Colonic mucosa (tissue), 4 donors: ENCODE measurements at places on chromosomes 2 and 18. TPM values are rescaled to one million over a fixed set of nuclear protein-coding genes. Genes with fewer than 3 reads are reported as not detected.

- no peak for DNase-seq
Measured at GRCh38 chr2:126874961-126875360, 23.7 kb upstream of the TEX51 start.

Gene EFEMP1
- 25.2 TPM for total RNA-seq

- peak; percentile 67 for DNase-seq
Measured at GRCh38 chr2:150135223-150135883, 352.1 kb downstream of the RND3 start.

GRCh38 chr2:146615778-146616177 is 1229.1 kb upstream of the ACVR2A start:
- DNase-seq = no peak

GRCh38 chr2:10613263-10613662 is 76.5 kb downstream of the NOL10 start:
- DNase-seq = no peak

- no peak for DNase-seq
Measured at GRCh38 chr2:221724631-221725203, 152.6 kb upstream of the EPHA4 start.

DNA sequence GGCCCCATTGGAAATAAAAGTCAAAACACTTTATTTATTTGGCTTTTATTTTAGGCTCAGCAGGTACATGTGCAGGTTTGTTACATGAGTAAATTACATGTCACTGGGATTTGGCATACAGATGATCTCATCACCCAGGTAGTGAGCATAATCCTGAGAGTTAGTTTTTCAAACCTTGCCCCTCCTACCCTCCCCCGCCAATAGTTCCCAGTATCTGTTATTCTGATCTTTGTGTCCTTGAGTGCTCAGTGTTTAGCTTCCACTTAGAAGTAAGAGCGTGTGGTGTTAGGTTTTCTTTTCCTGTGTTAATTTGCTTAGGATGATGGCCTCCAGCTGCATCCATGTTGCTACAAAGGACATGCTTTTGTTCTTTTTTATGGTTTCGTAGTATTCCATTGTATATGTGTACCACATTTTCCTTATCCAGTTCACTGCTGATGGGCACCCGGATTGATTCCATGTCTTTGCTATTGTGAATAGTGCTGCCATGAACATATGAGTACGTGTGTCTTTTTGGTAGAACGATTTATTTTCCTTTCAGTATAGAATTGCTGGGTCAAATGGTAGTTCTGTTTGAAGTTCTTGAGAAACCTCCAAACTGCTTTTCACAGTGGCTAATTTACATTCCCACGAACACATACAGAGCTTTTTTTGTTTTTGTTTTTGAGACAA is 47.9 kb downstream of the ARMC9 start:
- DNase-seq = no peak

Gene RIF1
- total RNA-seq = 27.8 TPM

DNA sequence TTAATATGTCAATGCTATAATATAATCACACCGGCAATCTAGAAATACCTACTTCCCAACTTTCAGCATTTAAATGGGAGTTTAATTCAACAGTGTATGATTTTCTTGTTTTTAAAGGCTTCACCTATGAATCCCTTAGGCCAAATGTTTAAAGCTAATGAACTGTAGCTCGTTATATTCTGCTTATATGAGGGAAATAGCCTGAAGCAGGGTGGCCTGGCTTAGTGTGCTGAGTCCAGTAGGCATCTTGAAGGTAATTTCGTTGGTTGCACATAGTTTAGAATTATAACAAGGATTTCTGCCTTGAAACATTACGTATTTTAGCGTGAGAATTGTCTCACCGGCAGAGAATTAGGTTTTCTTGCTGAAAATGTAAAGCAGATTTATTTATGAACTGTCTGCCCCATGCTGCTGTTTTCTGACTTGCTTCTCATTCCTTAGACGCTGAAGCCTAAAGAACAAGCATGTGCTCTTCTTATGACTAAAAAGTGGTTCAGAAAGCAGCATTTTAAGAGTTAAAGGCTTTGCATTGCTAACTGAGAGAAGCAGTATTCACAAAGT is 433.7 kb upstream of the RAB12 start:
- DNase-seq = no peak

DNA sequence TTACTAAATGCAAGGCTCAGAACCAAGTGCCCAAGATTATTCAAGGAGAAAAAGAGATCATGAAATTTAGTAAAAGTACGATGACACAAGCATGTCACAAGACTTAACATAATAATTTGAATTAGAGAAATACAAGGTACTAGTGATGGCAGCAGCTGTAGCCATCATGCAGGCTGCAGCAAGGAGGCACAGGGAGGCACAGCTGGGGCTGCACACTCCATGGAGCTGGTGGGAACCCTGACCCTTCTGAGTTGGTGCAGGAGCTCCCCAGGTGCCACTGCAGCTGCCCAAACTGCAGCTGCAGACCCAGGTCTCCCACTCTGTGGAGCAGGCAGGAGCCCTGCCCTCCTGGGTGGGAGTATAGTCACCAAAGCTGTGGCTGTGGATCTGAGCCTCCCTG is 46.0 kb downstream of the COL3A1 start:
- DNase-seq = no peak

- DNase-seq = no peak
Measured at GRCh38 chr2:218123986-218124385, 1.8 kb upstream of the CXCR2 start.

DNA sequence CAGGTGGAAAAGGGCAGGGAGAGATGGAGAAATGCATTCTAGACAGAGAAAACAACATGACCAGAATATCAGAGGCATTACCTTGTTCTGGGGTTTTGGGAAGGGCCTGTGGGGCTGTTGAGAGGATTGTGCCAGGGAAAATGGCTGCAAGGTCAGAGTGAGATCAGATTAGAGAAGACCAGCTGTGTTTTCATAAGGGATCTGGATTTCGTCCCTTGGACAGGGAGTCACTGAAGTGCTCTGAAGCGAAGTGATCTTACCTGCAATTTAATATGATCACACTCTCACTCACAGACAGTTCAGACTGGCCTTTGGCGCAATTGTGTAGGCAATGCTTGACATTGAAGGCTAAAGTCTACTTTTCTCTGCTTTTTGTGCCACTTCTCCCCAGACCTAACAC is 20.3 kb upstream of the REG3G start:
- no peak for DNase-seq

- DNase-seq = no peak
Measured at GRCh38 chr2:28909655-28910353, 15.3 kb downstream of the WDR43 start.

Gene SKOR2
- not detected for total RNA-seq

- DNase-seq = no peak
Measured at GRCh38 chr2:148885988-148886387, 11.0 kb downstream of the KIF5C start.

DNA sequence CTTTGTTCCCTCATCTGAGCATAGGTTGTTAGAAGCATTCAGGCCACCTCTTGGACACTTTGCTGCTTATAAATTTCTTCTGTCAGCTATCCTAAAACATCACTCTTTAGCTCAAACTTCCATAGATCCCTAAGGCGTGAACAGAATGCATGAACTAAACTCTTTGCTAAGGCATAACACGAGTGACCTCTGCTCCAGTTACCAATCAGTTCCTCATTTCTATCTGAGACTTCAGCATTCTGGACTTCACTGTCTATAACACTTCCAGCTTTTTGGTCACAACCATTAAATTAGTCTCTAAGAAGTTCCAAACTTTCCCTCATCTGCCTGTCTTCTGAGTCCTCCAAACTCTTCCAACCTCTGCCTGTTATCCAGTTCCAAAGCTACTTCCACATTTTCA is 8.3 kb upstream of the VWA3B start:
- DNase-seq = no peak

Gene FOXD4L1
- not detected for total RNA-seq

GRCh38 chr2:74575320-74575719 is 20.8 kb downstream of the DOK1 start:
- no peak for DNase-seq

Gene VAMP5
- 14.0 TPM for total RNA-seq

Gene EHBP1
- total RNA-seq = 32.7 TPM

GRCh38 chr2:235935773-235936172 is 232.4 kb downstream of the GBX2 start:
- DNase-seq = no peak

Gene SERPINB5
- 4.8 TPM for total RNA-seq

GRCh38 chr2:27322301-27322765 is 564 bp downstream of the MPV17 start:
- peak; percentile 21 for DNase-seq

DNA sequence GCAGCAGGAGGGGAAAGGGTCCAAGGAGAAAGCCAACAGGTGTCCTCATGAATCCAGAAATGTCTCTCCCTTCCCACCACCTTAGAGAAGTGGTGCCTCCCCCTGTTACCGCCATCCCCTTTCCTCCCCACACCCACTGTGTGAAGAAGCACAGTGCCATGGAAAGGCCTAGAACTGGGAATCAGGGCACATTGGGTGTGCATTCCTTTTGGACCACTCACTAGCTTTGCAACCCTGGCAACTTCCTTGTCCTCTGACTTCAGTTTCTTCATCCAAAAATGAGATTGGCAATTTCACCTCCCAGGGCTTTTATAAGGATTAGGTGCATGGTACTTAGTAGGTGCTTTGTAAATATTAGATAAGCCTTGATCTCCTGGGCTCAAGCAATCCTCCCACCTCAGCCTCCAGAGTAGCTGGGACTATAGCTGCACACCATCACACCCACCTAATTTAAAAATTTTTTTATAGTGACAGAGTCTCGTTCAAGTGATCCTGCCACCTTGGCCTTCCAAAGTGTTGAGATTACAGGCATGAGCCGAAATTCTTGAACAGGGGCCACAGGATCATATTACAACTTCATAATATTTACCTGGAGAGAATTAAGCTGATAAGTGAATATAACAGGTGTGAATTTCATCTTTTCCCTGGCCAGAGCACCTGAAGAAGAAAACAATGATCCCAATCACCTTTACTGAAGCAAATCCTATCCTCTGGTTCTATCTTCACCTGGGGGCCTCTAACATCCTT is 97.9 kb upstream of the TAF1B start:
- DNase-seq = no peak

DNA sequence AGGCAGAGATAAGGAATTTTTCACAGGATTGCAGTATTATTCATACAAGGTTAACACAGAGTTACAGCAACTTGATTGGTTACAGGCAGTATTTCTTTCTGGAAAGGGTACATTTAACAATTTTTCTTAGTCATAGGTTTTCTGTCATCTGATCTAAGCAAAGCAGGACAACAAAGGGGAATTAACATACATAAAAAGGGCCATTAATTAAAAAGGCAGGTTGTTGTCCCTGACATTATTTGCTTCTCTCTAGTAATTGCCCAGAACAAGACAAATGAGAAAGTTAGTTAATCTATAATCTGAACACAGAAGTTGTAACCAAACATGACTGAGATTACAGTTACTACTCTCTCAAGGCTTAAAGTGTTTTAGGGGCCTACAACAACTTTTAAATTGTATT is 291.4 kb upstream of the LRRTM4 start:
- no peak for DNase-seq

Gene NT5DC4
- total RNA-seq = not detected

Gene GNLY
- 0.32 TPM for total RNA-seq

- no peak for DNase-seq
Measured at GRCh38 chr18:9922592-9923311, 8.9 kb downstream of the VAPA start.

- DNase-seq = no peak
Measured at GRCh38 chr2:81644189-81644588, 1339.6 kb upstream of the LRRTM1 start.

GRCh38 chr2:232315049-232315922 is 63.3 kb upstream of the ALPP start:
- DNase-seq = no peak

Gene PREPL
- total RNA-seq = 29.6 TPM

DNA sequence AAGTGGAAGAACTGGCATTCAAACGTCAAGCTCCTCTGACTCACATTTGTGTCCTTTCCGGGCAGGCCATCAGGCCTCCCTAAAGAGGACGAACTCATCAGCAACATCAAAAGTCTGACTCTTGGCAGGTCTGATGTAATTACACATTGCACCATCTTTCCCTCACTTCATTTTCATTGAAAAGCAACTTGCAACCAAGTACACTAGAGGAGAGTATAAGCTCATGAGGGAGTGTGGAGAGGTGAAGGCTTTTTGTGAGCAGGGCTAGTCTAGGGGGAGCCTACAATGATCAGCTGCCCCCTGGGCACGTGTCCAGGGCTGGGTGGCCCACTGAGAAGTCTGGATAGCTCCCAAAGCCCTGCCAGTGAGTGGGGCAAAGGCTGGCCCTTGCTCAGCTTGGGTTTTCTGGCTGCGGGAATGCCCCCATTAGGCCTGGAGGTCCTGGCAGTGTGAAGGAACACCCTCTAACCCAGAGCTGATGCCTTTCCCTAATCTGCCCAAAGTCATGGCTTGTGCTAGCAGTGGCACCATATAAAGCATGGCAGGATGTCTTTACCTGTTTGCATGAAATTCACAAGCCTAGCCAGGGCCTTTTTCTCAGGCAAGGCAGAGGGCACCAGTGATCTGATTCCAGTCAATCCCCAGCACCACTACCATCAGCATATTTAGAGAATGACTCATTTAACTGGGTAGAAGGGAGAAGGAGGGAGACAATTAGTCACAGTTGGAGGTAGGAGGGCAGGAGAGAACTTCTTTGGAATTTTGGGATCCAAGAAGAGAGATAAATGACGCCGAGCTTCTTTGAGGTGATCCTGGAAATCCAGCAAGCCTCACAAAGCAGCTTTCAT is 8.5 kb upstream of the DAW1 start:
- DNase-seq = no peak

DNA sequence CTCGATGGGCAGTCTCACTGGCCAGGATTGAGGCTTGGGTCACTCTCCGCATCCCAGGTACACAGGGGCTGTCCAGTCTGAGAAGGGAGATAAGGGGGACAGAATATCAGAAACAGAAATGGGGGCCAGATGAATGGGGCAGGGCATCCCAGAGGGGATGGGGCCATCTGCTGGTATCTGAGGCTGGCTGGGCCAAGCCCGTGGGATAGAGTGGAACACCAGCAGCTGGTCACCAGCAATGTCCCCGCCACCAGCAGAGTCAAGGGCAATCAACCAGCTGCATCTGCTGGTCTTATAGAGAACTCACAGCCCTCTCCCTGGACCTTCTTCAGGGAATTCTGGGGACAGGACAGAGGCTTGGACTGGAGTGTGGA is 128.8 kb upstream of the HAAO start:
- no peak for DNase-seq
